ENCODE measurements at places on chromosomes 11 and 22.

GRCh38 chr22:40396882-40397281, 26.5 kb downstream of the SGSM3 start:
- DNase-seq = no peak

- DNase-seq = no peak
Observed at GRCh38 chr11:134942681-134943080, 530.6 kb upstream of the B3GAT1 start.

- DNase-seq = no peak
Observed at GRCh38 chr11:9700105-9700801, 36.4 kb downstream of the SWAP70 start.

GRCh38 chr11:134228625-134229024, 4.2 kb downstream of the VPS26B start:
- DNase-seq = no peak
